GM18507 (cell line): ENCODE measurements at places on chromosomes 2 and 18.
A peak's percentile ranks its signal among the peaks of the same experiment; 100 is the strongest.

GRCh38 chr2:120924924-120925323 is 189.3 kb downstream of the GLI2 start:
- no peak for DNase-seq

- no peak for DNase-seq
Observed at GRCh38 chr2:74091391-74091790, 56.3 kb downstream of the BOLA3 start.

DNA sequence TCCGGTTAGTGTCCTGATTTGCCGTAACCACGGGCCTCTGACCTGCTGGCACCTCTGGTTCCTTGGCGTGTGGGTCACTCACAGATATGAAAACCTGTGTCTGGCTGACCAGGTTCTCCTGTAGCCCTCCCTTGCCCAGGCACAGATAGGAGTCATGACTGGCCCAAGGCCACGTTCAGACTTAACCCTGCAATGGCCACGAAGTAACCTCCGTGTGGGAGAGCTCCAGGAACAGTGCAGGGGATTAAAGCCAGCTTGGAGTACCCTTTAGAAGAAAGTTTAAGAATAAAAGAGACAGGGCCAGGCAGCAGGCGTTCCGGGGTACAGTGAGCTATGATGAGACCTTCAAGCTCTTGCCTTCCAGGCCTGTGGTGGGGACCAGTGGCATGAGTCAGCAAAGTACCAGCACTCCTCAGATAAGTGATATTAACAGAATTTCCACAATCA is 25.5 kb downstream of the CENPO start:
- DNase-seq = no peak

- DNase-seq = no peak
Observed at GRCh38 chr2:239293775-239294430, 106.9 kb downstream of the HDAC4 start.

DNA sequence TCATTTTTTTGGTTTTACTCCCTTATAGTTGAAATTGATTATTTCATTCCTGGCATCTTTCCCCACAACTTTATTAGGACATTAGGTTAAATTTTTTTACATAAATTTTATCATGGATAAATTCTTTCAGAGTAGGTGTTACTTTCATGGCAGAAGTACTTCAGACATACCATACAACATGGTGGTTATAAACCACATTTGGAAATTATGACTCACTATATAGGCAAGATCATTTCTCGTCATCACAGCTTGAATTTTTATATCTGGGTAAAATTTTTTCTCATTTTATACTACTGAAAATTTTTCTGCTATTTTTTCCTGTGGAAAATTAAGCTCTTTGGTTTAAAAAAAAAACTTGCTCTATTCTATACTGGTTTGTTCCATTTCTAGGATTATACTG is 111.9 kb upstream of the COL5A2 start:
- DNase-seq = no peak

GRCh38 chr2:241049739-241050623 is 51.6 kb downstream of the SNED1 start:
- no peak for DNase-seq

- DNase-seq = no peak
Observed at GRCh38 chr2:28915939-28916338, 21.5 kb downstream of the WDR43 start.

DNA sequence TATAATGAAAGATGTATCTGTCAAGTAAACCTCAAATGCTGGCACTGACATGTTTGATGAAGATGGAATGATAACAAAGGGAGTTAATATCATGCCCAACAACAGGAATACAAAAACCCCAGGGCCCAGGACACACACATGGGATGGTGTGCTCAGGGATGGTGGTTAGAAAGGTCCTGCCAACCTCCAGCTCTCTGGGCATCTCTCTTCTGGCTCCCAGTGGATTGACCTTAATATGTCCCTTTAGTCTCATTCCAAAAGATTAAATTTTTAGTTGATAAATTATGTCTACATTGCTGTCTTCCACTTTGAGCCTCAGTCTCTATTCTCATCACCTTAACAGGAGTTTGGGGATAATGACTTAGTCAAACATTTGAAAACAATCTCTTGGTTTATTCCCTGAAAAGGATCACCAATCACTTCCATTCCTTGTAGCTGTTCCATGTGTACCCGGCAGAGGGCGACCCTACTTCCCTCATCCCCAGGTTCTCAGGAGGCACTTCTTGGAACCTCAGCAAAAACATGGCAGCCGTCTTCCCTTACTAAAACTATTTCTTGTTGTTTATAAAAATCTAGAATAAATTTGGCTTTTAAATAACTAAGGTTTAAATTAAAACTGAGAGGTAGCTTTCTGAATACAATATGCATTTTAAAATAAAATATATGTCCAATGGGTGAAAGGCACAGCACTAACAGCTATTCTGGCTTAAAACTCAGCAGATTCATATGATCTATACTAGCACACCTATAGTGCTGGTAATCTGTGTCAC is 29.6 kb downstream of the MCEE start:
- DNase-seq = peak; percentile 25

- DNase-seq = no peak
Observed at GRCh38 chr18:31686986-31687928, 2.9 kb upstream of the B4GALT6 start.

DNA sequence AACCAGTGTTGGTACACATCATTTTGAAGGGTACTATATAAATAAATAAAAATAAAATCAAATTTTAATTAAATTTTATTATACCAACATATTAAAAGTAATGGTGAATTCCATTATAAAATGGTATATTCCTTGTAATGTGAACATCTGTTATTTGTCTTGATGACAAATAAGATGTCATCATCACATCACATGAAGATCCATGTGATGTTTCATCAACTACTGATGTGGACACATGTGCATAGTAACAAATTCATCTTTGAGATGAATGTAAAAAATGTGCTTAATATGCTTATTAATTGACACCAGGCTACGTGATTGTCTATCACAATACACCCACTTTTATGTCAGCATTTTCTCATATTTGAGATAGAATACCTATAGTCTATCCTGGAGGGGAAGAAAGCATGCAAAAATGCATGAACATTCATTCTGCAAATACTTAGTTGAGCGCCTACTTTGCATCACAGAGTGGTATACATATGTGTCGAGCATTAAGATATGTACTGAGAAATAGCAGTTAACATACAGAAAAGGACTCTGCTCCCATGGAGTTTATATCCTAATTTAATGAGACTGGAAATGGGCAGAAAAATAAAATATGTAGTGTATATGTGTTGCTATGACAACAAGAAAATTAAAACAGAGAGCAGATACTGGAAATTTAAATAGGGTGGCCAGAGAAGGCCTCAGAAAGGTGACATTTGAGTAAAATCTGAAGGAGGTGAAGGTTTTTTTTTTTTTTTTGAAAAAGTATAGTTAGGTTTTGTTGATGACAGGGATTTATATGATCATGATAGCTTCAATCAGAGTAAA is 281.1 kb downstream of the ARHGAP15 start:
- DNase-seq = no peak

DNA sequence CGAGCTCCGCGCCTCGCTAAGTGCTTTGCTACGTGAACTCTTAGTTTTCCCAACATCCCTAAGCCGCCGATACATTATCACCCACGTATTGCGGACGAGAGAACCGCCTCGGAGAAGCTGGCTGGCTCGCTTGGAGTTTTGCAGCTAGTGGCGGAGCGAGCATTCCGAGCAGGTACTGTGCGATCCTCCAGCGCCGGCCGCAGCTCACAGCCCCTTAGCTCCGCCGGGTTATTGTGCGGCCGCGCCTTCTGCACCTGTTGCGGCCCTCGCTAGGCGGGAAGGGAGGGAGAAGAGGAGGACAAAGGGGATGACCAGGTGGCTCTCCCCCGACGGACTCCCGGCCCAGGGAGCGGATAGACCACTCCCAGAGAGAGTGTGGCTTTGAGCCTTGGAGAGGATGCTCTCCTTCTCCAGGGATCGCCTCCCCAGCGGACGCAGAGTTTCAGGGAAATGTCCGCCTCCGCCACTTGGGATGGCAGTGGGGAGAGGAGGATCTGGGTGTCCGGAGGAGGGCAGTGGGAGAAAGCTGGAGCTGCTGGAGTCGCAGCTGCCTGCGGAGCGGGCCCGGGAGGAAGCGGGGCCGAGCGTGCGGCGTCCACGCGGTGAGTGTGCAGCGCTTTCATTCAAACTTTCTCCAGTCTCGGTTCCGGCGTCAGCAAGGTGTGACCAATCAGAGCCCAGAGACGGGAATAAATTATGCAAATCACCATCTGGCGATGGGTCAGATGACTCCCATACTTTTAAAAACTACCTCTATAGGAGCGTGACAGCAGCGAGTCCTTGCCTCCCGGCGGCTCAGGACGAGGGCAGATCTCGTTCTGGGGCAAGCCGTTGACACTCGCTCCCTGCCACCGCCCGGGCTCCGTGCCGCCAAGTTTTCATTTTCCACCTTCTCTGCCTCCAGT is at the start of gene LIPG:
Gene LIPG (plus strand): TSS at position 769 of the 905 bp plus-strand sequence. CDS start 252 bp downstream, outside the sequence.
- peak; percentile 26 for DNase-seq
